ENCODE measurements at places on chromosomes 16 and 17.

GRCh38 chr17:51029142-51029541, 91.5 kb downstream of the SPAG9 start:
- DNase-seq: no peak

DNA sequence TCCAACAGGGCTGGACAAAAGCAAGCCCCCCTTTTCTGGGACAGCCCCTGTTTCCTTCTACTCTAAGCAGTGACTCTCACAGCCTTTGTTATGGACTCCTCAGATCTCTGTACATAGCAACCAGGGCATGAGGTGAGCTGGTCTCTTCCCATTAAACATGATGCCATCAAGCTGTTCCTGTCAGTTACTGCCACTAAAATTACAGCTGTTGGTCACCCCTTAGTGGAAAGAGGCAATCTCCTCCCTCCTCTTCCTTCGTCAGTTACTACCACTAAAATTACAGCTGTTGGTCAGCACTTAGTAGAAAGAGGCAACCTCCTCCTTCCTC, 95.2 kb upstream of the SMIM36 start:
- no peak for DNase-seq

DNA sequence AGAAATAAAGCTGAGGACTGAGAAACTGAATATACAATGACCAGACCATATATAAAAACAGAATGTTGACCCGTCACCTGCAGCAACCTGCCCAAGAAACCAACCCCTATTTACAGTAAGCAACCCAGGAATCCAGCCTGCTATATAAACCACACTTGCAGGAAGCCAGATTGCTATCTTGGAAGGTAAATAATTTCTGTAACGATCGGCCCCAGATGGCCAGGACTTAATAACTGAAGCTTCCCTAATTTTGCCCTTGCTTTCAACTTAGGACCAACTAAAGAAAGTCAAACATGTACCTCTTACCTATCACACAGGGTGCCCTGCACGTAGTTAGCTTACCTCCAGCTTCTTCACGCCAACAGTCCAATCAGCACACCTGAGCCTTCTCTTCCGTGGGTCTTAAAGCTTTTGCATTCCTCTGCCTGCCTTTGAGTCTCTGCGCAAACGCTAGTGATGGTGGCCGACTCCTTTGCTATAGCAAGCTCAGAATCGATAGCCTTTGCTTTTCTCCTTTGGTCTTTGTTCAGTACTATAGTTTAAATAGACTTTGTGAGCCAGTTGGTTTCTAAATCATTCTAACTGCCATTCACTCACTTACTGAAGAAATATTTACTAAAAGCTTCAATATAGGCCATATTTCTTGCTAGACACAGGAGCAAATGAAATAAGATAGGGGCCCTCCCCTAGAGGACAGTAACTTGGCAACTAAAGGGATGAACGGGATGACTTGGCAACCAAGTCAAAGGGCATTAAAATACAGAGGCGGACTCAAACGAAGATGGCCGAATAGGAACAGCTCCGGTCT, 31.3 kb downstream of the MPHOSPH6 start:
- DNase-seq: no peak

DNA sequence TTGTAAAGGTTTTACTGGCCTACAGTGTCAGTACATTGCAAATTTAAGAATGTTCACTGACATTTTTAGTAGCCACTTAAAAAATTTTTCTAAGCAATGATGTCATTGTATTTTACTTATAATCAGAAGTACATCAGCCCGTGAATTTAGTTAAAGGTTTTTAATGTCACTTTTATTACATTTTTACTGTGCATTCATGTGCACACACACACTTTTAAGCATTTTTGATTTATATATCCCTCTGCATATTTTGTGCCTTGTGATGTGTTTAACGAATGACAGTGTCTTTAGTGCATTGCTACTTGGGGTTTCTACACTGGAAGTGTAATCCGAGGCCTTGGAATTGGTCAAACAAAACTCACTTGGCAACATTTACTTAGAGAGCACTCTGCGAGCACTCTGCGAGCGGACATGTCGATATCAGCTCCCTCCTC, 190.4 kb downstream of the WWOX start:
- DNase-seq: no peak

DNA sequence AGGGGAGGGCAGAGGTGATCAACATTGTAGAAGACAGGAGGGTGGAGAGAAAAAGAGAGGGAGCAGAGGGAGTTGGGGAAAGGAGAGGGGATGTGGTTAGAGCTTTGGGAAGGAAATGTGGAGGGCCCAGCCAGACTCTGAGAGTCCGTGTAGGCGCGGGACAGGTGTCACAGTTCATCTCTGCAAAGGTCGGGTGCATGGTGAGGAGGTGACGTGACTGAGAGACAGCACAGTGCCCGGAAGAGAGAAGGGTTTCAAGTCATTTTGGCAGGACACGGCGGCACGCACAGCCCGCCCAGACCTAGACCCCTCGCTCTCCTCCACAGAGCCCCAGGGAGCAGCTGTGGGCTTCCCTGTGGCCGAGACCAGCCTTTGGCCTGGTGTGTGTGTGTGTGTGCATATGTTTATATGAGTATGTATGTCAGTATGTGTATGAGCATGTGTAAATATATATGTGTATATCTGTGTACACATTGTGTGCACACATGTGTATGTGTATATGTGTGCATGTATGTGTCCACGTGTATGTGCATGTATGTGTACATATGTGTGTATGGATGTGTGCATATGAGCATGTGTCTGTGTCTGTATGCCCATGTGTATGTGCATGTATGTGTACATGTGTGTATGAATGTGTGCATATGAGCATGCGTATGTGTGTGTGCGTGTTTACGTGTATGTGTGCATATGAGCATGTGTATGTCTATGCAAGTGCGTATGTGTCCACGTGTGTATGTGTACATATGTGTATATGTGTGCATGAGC, 104.6 kb downstream of the SEC14L1 start:
- no peak for DNase-seq

GRCh38 chr16:59330019-59330670, 596.0 kb upstream of the GOT2 start:
- DNase-seq: no peak

DNA sequence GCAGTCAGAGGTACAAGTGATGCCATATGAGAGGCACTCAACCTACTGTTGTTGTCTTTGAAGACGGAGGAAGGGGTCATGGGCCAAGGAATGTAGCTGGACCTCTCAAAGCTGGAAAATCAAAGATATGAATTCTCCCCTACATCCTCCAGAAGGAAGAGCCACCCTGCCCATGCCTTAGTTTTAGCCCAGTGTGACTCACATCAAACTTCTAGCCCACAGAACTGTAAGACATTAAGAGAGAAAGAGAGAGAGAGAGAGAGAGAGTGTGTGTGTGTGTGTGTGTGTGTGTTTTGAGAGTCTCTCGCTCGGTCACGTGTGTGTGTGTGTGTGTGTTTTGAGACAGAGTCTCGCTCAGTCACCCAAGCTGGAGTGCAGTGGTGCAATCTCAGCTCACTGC, 87.1 kb downstream of the STX8 start:
- no peak for DNase-seq

Data from stimulated activated CD4-positive, alpha-beta T cell treated with anti-CD3 and anti-CD28 coated beads, TNF-alpha, amount 100 ng/mL, for 48 hours (primary cell).